ELR (cell line): ENCODE measurements at places on chromosomes 3 and 15.

DNA sequence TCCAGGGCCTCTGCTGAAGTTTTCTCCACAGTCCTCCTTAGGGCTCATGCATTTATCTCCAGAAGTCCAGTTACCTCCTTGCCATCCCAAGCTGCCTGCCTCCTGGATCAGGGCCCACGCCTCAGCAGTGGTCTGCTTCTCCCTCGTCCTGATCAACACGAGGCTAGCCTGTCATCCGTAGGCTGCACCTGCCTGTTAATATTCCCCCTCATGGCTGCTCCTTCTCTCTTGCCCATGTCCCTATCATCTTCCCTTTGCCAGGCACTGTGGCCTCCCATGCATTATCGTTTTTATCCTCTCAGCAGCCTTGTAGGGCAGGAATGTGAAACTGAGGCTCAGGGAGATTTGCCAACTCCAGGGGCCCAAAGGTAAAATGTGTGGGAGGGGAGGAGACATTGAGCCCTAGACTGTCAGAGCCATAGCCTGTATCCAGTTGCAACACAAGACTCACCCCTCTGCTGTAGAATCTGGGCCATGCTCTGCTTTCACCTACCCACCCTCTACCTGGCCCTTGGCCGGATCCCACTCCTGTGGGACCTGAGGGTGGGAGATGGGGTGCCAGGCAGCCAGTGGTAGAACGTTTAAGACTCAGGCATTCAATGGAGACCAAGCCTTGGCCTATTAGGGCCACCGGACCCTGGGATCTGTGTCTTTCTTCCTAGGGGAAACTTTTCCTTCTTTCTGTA, 4.6 kb downstream of the GRM2 start:
- DNase-seq = no peak

GRCh38 chr3:45462522-45463265, 74.3 kb downstream of the LARS2 start:
- no peak for DNase-seq

- DNase-seq = no peak
Observed at GRCh38 chr15:81301815-81302399, 22.0 kb downstream of the STARD5 start.

- no peak for DNase-seq
Observed at GRCh38 chr3:29291260-29291981, 10.6 kb downstream of the RBMS3 start.

- DNase-seq = no peak
Observed at GRCh38 chr3:44179246-44179645, 62.4 kb upstream of the TOPAZ1 start.

DNA sequence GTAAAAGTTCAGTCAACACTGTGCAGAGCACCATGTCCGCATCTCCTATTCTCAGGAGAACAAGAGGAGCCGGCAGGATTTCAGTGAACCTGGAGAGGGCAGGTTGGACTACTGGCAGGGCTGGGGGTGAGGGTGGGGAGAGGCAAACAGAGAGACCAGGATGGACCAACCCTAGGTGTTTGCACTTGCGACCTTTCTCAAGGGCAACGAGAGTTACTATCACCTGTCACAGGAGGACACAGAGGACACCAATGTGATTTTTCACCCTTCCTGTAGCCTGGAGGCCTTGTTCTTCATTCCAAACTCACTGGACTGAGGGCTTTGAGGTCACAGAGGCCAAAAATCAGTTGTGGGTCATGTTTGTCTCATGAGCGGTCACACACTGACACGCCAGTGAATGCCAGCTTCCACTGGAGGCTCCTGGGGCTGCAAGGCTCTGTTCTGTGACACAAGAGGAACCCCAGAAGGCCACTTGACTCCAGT, 89.5 kb downstream of the CPN2 start:
- no peak for DNase-seq

DNA sequence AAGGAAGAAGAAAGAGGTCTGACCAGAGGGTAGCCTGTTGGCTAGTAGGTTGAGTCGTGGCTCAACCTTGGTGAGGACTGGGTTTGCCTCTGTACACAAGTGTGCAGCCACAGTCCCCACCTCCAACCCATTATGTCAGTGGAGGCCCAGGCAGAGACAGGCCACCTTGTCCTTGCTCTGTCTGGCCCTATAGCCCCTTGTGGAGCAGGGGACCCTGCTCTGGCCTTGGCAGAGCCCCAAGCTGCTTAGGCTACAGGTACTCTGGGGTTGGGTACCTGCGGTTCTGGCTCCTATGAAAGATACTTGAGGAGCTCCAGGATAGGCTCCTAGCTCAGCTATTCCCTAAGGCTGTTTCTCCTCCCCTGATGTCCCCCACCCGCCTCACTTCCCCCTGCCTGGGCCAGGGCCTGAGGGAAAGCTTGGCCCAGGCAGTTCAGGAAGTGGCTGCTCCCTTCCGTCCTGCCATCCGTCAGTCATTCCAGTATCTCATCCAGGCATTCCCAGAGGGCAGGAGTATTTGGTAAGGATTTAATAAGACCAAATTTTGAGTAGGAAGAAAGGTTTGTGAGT, 44.0 kb downstream of the FGD5 start:
- no peak for DNase-seq

- peak; percentile 52 for DNase-seq
Observed at GRCh38 chr3:134601539-134602439, 49.0 kb downstream of the KY start.

GRCh38 chr3:152348436-152349177, 79.9 kb downstream of the MBNL1 start:
- no peak for DNase-seq

- peak; percentile 13 for DNase-seq
Observed at GRCh38 chr3:177703788-177704187, 506.5 kb upstream of the TBL1XR1 start.

GRCh38 chr3:69120879-69121464, 1.4 kb downstream of the LMOD3 start:
- peak; percentile 73 for DNase-seq

GRCh38 chr3:162141272-162141791, 644.7 kb downstream of the OTOL1 start:
- peak; percentile 88 for DNase-seq

GRCh38 chr3:193714523-193715137, 121.6 kb downstream of the OPA1 start:
- DNase-seq = no peak

DNA sequence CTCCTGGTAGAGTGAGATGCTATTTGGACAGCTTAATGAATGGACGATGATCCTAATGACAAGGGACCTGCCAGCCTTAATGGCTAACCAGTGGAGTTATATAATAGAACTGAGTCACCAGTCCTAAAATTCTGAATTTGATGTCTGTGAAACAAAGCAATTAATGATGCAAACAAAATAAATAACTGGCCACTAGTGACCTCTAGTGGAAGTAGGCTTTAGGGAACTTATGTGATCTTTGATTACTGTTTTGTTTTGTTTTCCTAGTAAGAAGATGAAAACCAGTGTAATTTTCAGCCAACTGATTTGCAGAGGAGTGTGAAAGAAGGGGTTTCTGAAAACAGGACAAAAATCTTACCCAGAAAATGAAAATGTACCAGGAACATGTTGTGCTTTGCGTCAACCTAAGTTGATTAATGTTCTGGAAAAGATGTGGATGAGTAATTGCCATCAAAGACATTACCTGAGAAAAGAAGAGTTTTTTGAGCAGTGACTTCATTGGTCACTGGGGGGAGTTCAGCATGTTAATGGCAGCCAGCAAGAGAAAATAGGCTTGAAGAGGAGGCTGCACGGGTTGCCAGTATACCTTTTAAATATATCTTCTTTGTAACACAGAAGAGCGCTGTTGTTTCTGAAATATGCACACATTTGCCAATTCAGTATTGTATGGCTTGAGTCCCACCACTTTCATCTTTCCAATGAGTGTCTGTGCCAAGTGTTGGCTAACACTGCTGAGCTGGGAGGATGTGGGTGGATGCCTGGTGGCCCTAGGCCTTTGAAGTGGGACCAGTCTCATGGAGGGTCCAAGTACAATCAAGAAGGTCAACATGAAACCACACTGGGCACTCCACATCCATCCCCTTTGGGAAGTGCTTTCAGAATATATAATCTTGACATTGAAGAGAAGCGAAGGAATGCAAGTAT, 9.3 kb downstream of the VEPH1 start:
- peak; percentile 73 for DNase-seq

DNA sequence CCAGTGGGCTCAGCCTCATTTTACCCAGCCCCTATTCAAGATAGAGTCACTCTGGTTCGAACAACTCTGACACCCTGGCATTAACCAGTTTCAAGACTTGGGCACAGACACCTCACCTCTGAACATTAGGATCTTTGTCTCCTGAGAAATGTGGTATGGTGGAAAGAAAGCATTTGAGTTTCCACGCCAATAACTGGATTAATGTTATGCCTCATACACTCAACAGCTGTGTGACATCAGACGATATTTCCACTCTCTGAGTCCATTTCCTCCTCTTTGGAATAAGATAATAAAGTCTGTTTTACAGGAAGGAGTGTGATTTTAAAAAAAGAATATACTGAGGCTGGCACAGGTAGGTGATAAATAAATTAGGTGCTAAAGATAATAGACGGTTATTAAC, 121.3 kb upstream of the CHL1 start:
- DNase-seq = no peak

- DNase-seq = peak; percentile 72
Observed at GRCh38 chr15:50773389-50773788, 7.9 kb upstream of the SPPL2A start.

GRCh38 chr3:57758686-57759085, 2.6 kb downstream of the SLMAP start:
- peak; percentile 31 for DNase-seq

DNA sequence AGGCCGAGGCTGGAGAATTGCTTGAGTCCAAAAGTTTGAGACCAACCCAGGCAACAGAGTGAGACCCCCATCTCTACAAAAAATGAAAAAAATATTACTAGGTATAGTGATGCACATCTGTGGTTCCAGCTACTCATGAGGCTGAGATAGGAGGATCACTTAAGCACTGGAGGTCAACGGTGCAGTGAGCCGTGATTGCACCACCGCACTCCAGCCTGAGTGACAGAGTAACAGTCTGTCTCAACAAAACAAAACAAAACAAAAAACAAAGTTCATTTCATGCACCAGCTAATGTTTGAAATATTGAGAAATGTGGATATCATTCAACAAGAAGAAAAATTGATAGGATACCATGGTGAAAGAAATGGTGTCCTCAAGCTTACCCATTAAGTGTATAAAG, 450.5 kb upstream of the TPRG1 start:
- DNase-seq = no peak

DNA sequence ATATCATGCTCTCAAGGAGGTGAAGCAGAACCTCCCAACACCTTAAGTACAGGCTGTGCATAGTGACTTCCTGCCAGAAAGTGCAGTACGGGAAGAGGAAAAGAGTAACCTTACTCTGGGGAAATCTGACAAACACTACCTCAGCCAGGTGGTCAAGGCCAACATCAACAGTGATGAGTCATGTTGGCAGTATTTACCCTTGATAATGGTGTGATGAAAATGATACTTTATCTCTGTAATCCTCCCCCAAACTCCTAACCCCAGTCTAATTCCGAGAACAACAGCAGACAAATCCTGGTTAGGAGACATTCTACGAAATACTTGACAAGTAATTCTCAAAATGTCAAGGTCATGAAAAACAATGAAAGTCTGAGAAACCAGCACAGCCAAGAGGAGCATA, 26.5 kb downstream of the ANKDD1A start:
- DNase-seq = no peak

- no peak for DNase-seq
Observed at GRCh38 chr15:99918072-99918471, 184.8 kb upstream of the LYSMD4 start.

DNA sequence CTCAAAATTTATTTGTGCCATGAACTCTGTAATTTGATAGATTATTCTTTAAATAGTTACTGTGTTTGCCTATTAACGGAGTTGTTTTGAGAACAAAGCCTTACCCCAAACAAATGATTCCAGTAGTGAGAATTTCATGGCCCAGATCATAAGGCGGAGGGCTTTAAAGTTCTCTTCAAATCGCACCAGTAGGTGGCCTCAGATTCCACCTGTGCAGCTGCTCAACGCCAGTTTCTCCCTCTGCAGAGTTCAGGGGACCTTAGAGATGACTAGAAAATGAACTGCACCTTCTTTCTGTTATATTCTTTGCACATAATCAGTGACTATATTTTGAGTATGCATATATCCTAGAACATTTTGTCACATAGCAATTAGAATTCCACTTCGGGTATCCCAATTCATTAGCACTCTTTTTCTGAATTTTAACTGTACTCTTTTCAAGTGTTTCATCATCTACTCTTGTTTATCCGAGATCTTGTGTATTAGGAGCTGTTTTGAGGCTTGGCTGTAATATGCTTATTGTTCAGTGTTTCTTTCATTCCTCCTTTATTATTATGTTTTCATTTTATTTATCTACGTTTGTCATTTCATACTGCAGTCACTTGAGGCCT, 232.6 kb upstream of the CHRM5 start:
- DNase-seq = peak; percentile 41

DNA sequence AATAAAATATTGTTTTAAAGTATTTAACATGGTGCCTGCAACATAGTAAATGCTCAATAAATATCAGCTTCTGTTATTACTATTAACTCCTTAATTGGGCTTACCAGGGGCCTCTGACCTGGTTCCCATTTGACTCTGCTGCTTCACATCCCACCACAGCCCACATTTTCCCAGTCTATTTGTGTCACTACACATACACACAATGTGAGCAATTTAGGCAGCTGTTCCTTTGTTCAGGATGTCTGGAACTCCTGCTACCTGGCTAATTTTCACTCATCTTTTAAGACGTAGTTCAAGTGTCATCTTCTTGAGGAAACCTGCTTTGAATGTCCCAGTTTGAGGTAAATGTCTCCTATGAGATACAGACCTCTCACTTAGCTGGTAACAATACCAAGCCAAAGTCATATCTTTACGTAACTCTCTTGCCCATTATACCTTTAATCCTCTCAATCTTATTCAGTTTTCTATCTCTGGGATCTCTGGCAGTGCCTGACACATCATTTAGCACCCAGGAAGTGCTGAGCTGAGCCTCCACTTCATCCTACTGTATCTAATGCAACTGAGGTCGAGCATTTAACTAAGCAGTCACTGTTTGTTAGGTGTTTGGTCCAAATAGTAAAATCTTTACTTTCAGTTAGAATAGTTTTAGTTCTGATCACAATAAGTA, 4.4 kb downstream of the TGFBR2 start:
- DNase-seq = peak; percentile 18

DNA sequence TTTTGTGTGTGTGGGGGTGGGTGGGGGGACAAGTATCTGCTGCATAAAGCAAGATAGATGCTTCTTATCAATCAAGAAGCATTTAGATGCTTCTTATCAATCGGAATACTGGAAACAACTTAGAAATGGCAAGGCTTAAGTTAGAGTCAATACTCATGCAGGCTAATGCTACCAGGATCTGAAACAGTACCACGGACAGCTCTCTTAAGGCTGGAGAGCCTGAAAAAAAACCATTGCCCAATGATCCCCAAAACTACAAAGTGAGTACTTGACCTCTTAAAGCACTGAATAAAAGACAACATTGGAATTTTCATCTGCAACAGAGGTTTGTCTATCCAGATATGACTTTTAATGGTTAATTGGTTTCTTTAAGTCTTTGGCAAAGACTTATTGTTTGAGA, 262.3 kb downstream of the GAP43 start:
- no peak for DNase-seq

DNA sequence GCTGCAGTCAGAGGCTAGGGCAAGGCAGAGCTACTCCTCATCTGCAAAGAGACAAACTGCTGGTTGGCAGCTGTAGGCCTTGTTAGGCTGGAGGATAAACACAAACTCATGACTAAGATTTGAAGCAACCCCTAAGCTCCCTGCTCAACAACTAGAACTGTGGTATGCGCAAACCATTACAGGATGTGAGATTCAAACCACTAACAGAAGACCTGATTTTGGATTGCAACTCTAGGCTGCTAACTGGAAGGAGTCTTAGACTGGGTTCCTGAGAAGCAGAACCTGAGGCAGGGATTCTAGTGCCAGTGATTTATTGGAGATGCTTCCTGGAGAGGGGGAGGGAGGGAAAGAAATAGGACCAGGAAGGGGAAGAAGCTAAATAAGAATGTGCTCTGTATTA, 22.5 kb downstream of the CCR4 start:
- peak; percentile 49 for DNase-seq
